ENCODE measurements at places on chromosomes 1 and 21.

DNA sequence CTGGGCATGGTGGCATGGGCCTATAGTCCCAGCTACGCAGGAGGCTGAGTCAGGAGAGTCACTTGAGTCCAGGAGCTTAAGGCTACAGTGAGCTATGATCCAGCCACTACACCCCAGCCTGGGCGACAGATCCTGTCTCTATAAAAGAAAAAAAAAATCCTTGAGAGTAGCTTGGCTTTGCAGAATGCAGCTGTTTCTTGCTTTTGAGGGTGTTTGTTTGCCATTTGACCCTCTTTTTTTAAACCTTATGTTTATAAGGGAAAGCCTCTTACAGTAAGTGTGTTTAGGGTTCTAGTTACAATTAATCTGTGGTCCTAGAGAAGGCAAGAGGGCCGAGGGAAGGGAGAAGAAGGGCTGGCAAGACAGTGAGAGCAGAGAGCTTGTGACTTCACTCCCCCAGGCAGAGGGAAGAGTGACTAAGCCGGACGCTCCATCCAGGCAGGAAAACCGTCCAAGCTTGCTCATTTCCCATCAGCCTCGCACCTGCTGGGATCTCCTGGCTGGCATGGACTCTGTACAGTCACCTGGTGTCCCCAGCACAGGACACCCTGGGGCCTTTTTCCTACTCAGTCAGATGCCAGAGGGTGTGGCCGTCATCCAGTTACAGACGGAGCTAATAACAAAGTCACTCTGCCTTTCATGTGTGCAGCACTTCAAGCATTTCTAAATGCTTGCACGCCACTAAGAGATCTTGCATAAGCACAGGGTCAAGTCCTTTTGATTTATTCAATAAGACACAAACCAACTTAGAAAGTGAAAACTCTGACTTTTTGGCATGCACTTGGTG lies 55.5 kb upstream of the PSEN2 start:
- peaks cover 25% of the 10 kb centered on the region for H3K4me1 ChIP-seq
- no peak overlapping the region for H3K4me3 ChIP-seq
- no peak for DNase-seq
- no peaks in the 10 kb centered on the region for H3K27me3 ChIP-seq

- H3K27ac ChIP-seq = no peak overlapping the region
- no peak overlapping the region for H3K4me3 ChIP-seq
- H3K27me3 ChIP-seq = no peaks in the 10 kb centered on the region
- no peak for DNase-seq
- H3K4me1 ChIP-seq = no peaks in the 10 kb centered on the region
Measured at GRCh38 chr1:22808676-22809483, 98.2 kb downstream of the EPHB2 start.

GRCh38 chr1:228280106-228280901 lies 72.5 kb downstream of the OBSCN start:
- H3K36me3 ChIP-seq = peaks cover 8% of the 10 kb centered on the region
- no peak overlapping the region for H3K4me3 ChIP-seq
- peak; percentile 73 for DNase-seq
- H3K4me1 ChIP-seq = peaks cover under 1% of the 10 kb centered on the region
- no peak overlapping the region for H3K27ac ChIP-seq

GRCh38 chr21:40512590-40512989 lies 334.4 kb downstream of the DSCAM start:
- no peak overlapping the region for H3K4me3 ChIP-seq
- H3K27me3 ChIP-seq = no peaks in the 10 kb centered on the region
- peaks cover 6% of the 10 kb centered on the region for H3K4me1 ChIP-seq

- no peak overlapping the region for H3K4me3 ChIP-seq
- H3K4me1 ChIP-seq = no peaks in the 10 kb centered on the region
- DNase-seq = no peak
- peaks cover 2% of the 10 kb centered on the region for H3K36me3 ChIP-seq
Measured at GRCh38 chr1:50522691-50523342, 99.6 kb upstream of the DMRTA2 start.

DNA sequence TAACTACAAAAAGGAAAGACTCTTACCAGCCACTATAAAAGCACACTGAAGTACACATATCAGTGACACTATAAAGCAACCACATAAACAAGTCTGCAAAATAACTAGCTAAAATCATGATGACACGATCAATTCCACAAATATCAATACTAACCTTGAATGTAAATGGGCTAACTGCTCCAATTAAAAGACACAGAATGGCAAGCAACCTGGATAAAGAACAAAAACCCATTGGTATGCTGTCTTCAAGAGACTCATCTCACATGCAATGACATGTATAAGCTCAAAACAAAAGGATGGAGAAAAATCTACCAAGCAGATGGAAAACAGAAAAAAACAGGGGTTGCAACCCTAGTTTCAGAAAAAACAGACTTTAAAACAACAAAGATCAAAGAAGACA lies 59.7 kb upstream of the LYPLAL1 start:
- no peak overlapping the region for H3K4me3 ChIP-seq
- no peak for DNase-seq
- H3K36me3 ChIP-seq = no peaks in the 10 kb centered on the region
- no peaks in the 10 kb centered on the region for H3K27me3 ChIP-seq
- no peaks in the 10 kb centered on the region for H3K4me1 ChIP-seq
- H3K27ac ChIP-seq = no peak overlapping the region

DNA sequence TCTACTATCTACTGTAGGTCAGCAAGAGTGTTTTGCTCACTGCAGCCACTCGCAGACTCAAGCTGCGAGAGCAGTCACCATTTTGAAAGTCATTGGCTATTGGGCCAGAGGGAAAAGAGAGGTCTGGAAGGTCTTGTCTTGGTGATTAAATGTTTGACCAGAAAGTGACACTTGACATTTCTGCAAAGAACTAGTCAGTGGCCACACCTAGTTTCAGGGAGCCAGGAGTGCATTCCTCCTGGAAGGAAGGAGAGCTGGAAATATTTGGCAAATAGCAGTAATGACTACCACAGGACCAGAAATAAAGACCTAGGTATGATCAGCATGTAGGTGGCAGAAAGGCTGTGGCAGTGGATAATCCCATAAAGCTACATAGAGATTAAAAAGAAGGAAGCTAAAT lies 440.0 kb upstream of the PLXNA2 start:
- H3K27ac ChIP-seq = no peak overlapping the region
- no peak overlapping the region for H3K4me3 ChIP-seq
- H3K27me3 ChIP-seq = no peaks in the 10 kb centered on the region
- no peaks in the 10 kb centered on the region for H3K36me3 ChIP-seq
- peak; percentile 34 for DNase-seq
- H3K4me1 ChIP-seq = no peaks in the 10 kb centered on the region

GRCh38 chr1:199877526-199878384 lies 149.8 kb upstream of the NR5A2 start:
- no peak overlapping the region for H3K27ac ChIP-seq
- H3K36me3 ChIP-seq = no peaks in the 10 kb centered on the region
- no peak overlapping the region for H3K4me3 ChIP-seq
- DNase-seq = no peak
- no peaks in the 10 kb centered on the region for H3K4me1 ChIP-seq

- no peak overlapping the region for H3K27ac ChIP-seq
- DNase-seq = no peak
- no peak overlapping the region for H3K4me3 ChIP-seq
Measured at GRCh38 chr1:234276151-234276788, 97.0 kb upstream of the COA6 start.

DNA sequence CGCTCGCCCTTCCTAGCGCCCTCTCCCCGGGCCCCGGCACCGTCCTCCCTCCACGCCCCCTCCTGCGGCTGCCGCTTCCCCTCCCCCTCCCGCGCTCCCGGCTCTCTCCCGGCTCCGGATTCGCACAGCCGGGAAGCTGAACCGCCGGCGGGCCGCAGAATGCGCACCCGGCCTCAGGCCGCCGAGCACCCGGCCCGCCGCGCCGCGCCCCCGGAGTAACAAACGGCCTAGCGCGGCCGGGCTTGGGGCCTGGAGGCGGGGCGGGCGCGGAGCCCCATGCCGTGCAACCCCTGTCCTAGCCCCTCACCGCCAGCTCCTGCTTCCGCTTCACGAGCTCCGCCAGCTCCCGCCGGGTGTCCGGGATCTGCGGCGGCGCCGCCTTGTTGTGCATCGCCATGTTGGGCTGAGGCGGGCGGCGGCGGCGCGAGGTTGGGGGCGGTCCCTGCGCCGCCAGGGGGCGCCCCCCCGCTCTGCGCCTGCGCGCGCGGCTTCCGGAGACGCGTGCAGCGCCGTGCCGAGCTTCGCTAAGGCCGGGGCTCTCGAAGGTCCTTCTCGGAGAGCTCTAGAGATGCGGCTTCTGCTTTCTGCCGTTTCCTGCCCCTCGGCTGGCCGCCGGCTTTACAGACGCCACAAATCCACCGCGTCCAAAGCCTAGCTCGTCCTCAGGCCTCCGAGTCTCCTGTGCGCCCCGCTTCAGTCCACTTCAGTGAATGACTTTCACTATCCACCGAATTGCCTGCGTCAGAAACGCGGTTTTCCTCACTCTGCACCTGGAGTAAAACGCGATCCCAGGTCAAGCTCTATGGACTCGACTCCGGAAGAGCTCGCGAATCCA lies at the start of gene MEAF6:
Gene MEAF6 (minus strand): TSS at position 417 of the 835 bp plus-strand sequence. CDS start 20 bp downstream, at position 397.
- H3K27me3 ChIP-seq = no peaks in the 10 kb centered on the region
- peak within 1 kb of the TSS; percentile 95 for H3K27ac ChIP-seq
- H3K4me3 ChIP-seq = peak within 1 kb of the TSS; percentile 31
- DNase-seq = peak; percentile 98
- peaks cover 11% of the 10 kb centered on the region for H3K4me1 ChIP-seq
- no peaks in the 10 kb centered on the region for H3K36me3 ChIP-seq

Measured in upper lobe of left lung (tissue), 6 donors.